ENCODE measurements at places on chromosomes 3 and 15.

DNA sequence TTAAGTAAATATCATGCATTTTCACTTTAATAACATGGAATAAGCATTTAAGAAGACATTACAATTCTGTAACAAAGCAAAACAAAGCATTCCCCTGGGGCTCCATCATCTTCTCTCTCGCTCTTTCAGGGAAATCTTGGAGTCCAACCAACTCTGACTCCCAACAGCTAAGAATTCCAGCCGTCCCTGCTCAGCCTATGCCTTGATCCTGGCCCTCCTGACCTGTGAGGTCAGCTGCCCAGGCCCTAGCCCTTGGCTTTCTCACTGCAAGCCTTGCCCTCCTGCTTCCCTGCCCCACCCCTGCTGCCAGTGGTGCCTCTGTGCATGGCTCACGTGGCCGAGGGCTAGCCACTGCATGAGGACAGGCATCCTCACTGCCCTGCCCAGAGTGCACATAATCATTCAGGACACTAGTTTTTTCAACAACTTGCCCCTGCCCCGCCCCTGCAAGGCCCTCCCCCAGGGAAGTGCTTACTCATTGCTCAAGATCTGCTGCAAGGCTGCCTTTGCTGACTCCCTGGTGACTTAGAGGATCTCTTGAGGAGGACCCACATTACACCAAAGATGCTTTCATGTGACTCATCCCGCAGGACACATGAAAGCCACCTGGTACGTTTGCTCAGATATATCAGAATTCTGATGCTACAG is 37.6 kb downstream of the MTMR10 start:
- no peak for DNase-seq

- DNase-seq = no peak
These were observed 12.1 kb upstream of the TEX9 start for GRCh38 chr15:56353119-56353518.

DNA sequence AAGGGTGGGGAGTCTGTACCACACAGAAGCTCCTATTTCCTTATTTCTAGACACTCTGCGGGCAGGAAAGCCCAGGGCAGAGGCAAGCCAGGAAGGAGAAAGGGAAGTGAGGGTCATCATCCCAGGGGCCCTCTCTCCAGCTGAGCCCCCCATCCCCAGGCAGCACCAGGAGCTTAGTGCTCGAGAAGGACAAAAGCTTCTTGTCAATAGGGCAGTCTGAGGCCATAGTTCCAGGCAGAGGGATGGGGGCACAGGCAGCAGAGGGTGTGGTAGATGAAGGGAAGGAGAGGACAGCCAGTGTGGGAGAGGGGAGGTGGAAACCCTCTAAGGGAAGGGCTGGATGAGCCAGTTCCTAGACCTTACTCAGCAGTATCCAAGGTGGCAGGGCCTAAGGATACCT is 2.7 kb downstream of the MAP1A start:
- no peak for DNase-seq

DNA sequence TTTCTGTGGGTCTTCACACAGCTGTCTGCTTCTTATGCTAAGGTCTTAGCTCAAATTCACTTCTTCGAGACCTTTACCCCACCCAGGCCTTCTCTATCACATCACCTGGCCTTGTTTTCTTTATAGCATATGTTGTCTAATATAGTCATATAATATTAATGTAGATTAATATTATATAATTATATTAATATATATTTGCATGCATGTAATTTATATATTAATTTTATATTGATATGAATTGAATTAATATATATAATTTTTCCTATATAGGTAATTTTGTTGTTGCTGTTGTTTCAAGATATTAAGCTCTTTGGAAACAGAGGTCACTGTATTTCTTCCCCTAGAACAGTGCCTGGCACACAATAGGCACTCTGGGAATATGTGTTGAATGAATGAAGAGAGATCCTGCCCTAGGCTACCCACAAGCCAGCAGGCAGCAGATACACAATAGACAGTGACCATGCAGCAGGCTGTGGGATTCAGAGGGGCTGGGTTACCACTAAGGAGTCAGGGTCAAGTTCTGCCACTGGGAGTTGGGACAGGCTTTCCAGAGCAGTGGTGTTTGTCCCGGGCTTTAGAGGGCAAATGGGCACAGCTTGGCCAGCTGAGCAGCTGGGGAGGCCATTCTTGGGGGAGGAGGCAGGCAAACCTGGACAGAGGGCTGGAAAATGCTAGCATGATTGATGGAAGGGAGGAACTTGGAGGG is 126.3 kb downstream of the DNAJB8 start:
- DNase-seq = no peak

DNA sequence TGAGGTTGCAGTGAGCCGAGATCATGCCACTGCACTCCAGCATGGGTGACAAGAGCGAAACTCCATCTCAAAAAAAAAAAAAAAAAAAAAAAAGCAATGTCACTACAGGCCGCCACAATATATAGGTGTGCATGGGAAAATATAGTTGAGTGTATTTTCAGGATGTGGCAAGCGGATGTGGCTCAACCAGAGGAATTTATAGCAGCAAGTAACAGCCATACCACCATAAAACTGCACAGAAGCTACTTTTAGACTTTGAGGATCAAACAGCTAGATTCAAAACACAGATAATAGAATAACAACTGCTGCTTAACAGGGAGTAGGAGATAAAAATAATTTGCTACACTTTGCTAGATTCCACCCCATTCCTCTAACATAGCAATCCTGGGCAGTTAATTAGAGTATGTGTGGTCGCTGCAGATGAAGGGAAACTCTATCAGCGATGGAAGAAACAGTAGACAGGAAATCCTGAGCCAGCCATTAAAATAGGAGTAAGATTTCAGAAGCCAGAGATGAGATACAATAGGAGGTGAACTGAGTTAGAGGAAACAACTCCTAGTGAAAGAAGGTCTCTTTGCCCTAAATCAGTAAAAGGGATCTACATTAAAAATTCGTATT is 318.7 kb upstream of the STT3B start:
- no peak for DNase-seq

DNA sequence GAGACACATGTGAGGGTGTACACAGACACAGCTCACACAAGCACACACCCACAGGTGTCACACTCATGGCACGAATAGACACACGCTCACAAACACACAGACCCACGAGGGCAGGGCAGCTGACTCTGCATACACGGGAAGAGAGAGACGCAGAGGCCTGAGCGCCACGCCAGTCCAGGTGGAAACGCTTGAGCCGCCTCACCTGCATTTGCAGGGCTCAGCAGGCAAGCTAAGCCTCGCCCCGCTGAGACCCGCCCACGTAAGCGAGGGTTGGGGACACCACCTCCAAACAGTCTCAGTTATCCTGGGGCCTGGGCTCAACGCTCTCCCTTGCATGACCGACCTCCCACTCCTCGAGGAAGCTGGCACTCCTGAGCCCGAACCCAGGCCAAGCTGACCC is 73.2 kb downstream of the TLE3 start:
- DNase-seq = no peak

DNA sequence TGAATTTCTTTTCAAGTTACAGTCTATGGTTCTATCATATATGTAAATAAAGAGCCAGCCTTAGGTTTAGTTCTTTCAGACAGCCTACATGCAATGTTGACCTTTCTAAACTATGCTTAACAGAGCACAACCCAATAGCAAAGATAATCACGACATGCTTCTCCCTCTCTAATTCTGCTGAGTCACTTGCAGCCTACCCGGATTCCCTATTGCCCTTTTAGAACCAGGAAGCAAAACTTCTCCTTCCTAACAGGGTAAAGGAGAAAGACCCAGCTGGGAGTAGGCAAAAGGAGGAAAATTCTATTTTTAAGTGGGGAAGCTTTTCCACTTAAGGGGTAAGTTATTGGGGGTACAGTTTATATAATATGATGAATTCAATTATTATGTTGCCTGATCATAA is 79.3 kb downstream of the SLC7A14 start:
- DNase-seq = no peak

DNA sequence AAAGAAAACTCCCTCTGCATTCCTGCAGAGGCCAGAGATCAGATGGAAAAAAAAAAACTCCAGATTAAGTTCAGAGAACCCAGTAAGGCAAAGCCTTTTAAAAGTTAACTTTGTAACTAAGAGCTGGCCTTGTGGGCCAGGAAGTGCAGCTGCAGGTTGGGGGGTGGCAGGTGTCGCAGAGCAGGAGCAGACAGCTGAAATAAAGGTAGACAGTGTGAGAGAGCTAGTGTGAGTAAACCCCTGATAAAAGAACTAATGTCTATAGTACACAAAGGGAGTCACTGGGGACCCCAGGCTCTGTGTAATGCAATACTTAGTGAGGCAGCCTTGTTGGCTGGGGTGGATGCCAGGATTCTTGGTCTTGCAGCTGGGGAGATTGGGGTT is 42.1 kb downstream of the PPCDC start:
- DNase-seq = no peak

GRCh38 chr15:94610485-94610884 is 379.1 kb downstream of the MCTP2 start:
- DNase-seq = no peak

DNA sequence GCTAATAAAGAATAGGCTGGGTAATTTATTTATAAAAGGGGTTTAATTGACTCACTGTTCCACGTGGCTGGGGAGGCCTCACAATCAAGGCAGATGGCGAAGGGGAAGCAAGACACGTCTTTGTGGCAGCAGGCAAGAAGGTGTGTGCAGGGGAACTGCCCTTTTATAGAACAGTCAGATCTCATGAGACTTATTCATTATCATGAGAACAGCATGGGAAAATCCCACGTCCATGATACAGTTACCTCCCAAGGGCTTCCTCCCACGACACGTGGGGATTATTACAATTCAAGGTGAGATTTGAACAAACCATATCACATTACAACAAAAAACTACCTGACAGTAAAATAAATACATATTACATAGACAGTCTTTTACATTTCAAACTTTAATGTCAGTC is 414.9 kb downstream of the NAALADL2 start:
- no peak for DNase-seq

GRCh38 chr3:169835533-169835932 is 22.8 kb upstream of the LRRC34 start:
- no peak for DNase-seq

- DNase-seq = no peak
These were observed 16.7 kb downstream of the MEGF11 start for GRCh38 chr15:66236806-66237375.

DNA sequence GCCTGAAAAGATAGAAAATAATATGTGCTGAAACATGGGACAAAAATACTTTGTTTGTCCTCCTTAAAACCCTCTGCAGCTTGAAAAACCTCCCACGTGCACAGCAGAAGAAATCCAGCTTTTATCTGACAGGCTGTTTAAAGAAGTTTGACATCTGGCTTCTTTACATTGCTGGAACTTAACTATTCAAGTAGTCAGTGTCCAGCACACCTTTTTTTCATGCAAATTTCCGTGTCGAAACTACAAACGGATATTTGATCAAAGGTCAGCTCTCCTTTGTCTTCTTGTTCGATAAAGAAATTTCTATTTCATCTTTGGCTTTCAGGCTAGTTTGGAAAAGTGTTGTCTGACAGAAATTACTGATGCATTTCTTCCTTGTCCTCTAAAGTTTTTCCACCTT is 66.8 kb upstream of the KBTBD8 start:
- no peak for DNase-seq

GRCh38 chr15:43527016-43527801 is 9.8 kb downstream of the MAP1A start:
- no peak for DNase-seq

GRCh38 chr3:52509753-52510328 is 14.7 kb downstream of the STAB1 start:
- no peak for DNase-seq

GRCh38 chr3:107854733-107855132 is 236.1 kb downstream of the CD47 start:
- no peak for DNase-seq

DNA sequence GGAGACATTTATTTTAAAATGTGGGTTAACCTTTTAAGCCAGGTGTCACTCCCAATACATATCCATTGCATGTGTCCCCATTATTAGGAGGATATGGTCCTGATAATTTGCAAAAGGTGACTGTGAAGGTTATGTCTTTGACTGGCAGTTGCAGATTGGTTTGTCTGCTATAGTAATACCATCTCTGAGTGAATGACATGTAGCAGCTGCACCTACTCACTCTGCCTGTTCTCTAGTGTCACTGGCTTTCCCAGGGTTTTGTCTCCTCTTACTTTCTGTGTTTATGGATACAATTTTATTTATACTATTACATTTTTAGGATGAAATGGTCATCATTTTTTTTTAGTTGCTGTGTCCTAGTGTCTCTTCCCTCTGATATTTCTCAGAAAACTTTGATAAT is 393.2 kb downstream of the C3orf38 start:
- DNase-seq = no peak

DNA sequence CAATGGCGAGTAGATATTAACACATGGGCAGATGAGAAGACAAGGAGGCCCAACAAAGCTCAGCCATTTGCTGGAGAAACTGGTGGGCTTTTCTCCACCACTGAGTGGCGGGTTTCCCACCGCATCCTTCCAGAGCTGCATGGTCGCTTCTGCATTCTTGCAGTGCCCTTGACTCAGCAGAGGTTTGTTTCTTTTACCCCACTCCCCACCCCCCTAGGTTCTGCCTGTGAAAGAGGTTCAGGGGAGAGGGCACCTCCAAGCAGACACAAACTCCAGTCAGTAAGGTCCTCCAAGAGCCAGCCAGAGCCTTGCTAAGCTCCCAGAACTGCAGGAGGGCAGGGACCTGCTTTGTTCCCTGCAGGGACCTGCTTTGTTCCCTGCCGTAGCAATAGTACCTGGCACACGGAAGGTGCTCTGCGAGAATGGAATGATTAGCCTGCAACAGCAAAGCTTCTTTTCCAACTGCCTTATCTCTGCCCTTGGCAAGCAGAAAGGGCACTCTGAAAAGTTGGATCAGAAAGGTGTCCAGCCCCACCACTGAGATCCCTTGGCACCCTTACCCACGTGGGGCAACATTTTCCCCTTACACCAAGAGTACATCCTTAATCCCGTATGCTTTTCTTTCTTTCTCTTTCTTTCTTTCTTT is 1.4 kb downstream of the PAQR5 start:
- no peak for DNase-seq

GRCh38 chr3:128466840-128467541 is at the start of gene DNAJB8:
TSS of gene DNAJB8 (minus strand) at chr3:128466890. CDS start at chr3:128463245, 3,645 bp downstream.
- DNase-seq = peak; percentile 42

DNA sequence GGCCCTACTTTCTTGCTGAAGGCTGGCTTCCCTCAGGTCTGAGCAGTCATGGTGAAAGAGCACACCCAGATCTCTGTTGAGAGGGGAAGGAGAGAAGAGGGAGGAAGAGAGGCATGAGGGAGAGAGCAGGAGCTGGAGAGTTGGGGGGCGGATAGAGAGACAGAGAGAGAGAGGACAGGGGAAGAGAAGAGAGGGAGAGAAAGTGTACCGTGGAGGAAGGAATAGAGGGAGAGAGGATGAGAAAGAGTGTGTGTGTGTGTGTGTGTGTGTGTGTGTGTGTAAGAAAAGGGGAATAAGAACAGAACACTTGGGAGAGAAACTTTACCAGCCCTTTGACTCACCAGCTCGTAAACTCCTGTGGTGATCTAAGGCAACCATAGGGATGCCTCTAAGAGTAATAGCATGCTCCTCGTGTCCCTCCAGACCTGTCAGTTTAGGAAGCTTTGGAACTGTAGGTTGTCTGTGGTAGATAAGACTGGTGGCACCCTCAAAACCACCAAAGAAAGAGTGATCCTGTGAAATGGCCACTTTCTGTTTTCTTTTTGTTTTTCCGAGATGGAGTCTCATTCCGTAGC is 18.2 kb downstream of the ZNF592 start:
- DNase-seq = no peak

GRCh38 chr15:85972805-85973540 is 106.7 kb upstream of the AGBL1 start:
- no peak for DNase-seq

GRCh38 chr3:113535898-113536297 is 3.5 kb downstream of the SIDT1 start:
- DNase-seq = no peak
